NCI-H460 (cell line): ENCODE measurements at places on chromosomes 16 and 17. TPM values are rescaled to one million over a fixed set of nuclear protein-coding genes. Genes with fewer than 3 reads are reported as not detected.

Gene STX1B
- 0.10 and 0.46 TPM in 2 replicates for total RNA-seq

Gene CCL17
- not detected in 2 replicates for total RNA-seq

Gene MYL4
- not detected in 2 replicates for total RNA-seq

Gene NUP88
- total RNA-seq: 219 and 243 TPM in 2 replicates

Gene MPV17L
- 2.8 and 3.7 TPM in 2 replicates for total RNA-seq

Gene KRTAP4-11
- not detected in 2 replicates for total RNA-seq

Gene SRSF2
- total RNA-seq: 211 and 218 TPM in 2 replicates

Gene CAMKK1
- 11.9 and 12.8 TPM in 2 replicates for total RNA-seq

Gene KRTAP9-8
- total RNA-seq: not detected in 2 replicates

Gene PLEKHG4
- total RNA-seq: 7.1 and 9.1 TPM in 2 replicates

Gene TLCD2
- total RNA-seq: 0.98 and 1.6 TPM in 2 replicates

- no peak for DNase-seq
Observed at GRCh38 chr17:79750650-79751545, 20.2 kb downstream of the ENPP7 start.

- DNase-seq: no peak
Observed at GRCh38 chr17:60618854-60619526, 19.0 kb downstream of the PPM1D start.

DNA sequence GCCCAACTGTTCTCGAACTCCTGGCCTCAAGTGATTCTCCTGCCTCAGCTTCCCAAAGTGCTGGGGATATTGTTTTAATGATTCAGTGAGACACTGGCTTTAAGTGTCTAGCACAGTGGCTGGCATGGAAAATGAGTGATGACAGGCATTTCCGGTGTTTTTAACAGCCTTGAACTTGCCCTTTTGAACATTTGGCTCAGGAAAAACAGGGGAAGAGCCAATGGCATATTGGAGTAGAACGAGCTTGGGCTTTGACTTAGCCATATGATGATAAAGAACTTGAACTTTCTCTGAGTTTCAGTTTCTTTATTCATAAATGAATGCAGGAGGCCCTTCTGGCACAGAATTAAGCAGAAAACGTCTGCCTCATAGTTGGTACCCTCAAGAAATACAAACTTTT is 145.0 kb upstream of the HS3ST4 start:
- no peak for DNase-seq

DNA sequence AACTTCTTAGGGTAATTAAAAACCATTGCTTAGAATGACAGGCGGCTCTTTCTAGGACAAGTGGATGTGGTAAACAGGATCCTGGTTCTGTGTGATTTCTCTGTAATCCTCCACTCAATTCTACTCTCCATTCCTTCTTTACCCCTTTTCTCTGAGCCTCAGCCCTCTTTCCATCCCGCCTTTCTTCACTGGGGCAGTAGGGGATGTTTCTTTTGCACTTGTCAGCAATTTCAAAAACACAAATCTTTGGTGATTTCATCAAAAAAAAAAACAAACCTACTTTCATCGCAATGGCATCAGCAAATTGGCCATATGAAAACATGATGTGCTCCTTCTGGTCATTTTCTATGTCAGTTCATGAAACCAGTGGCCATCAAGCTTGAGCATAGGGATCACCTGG is 104.6 kb downstream of the CDK5R1 start:
- no peak for DNase-seq

DNA sequence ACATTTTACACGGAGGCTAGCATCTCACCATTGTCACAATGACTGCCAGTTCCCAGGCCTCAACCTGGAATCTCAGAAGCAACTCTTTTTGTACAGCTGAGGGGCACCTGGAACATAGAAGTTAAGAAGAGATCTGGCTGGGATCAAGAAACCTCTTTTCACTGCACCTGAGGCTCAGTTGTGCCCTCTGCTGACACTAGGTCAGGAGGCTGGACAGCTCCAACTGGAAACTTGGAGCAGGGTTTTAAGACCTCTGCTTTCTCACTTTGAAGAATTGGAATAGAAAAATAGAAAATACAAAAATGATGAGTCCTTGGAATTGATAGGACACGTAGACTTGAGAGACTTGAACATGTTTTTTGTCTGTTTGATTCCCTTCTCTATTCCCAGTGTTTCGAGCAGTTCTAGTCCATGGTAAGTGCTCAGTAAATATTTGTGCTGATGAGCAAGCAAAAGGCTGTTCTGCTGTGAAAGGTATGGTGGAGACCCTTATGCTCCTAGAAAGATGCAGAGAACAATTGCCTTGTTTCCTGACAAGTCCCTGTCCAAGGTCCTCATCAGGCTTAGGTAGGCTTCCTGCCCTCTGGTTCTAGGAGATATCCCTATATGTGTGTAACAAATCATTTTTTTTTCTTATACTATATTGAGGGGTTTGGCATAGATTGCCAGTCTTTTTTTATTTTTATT is 13.6 kb upstream of the PPM1D start:
- DNase-seq: no peak

- no peak for DNase-seq
Observed at GRCh38 chr16:52581530-52581929, 34.6 kb upstream of the TOX3 start.

DNA sequence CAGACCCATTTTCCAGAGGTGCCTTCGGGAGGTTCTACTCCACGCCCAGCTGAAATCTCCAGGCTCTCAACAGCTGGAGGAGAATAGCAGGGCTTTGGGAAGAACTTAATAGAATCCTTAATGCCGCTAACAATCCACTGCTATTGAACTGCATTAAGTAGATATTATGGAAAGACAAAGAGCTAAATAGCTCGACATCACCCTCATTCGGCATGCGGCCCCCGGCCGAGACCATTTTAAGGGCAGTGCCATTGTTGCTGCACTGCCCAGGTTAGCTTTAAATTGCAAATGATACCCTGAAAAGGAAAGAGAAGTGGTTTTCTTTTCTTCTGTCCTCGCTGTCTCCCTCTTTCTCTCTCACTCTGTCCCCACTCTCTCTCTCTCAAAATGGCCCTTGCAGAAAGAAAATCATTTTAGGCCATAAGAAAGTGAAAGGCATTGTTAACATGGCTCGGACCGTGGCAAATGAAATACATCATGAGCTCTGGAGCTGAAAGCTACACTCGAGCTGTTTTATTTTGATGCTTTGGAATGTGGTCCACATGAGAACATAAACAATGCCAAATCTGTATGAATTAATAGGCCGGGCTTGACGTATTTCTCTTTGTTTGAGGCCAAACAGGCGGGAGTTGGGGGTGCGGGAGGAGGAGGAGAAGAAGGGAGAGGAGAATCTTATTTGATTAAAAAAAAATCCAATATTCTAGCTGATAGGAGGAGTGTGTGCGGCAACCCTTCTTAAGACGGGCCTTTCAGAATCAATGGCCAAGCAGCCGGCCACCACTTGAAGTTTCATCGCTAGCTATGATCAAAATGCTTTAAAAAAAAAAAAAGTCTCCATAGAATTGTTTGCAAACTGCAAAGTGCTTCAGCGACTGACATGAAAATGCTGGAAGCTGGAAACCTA is 298.8 kb upstream of the IRX3 start:
- DNase-seq: no peak

- DNase-seq: no peak
Observed at GRCh38 chr16:12583237-12583897, 220.3 kb downstream of the CPPED1 start.

- no peak for DNase-seq
Observed at GRCh38 chr17:78438271-78438691, 59.8 kb downstream of the PGS1 start.

GRCh38 chr16:68736561-68736960 is 531 bp upstream of the CDH1 start:
- DNase-seq: no peak

GRCh38 chr16:86515413-86515776 is 5.1 kb downstream of the FOXF1 start:
- DNase-seq: no peak

DNA sequence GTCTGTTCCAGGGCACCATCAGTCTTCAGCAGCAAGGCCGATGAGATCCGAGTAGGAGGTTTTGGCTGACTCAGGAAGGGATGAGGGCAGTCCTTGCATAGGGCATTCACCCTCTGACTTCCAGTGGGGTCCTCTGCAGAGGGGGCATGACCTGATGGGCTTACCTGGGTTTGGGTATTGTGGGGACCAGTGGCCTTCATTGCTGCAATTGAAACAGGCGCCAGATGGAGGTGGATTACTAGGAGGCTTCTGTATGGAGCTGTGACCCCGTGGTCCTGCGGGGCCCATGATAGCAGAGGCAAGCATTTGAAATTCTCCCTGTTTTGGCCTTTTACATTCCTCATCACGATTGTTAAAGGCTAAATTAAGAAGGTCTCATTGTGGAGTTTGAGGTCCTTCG is 2448.7 kb downstream of the TP53TG3F start:
- no peak for DNase-seq

GRCh38 chr17:1275962-1276736 is 3.3 kb upstream of the TRARG1 start:
- DNase-seq: peak; percentile 61

- DNase-seq: no peak
Observed at GRCh38 chr16:67116388-67117311, 6.9 kb downstream of the PHAF1 start.

GRCh38 chr17:72387487-72387886 is 266.7 kb downstream of the SOX9 start:
- DNase-seq: peak; percentile 56

DNA sequence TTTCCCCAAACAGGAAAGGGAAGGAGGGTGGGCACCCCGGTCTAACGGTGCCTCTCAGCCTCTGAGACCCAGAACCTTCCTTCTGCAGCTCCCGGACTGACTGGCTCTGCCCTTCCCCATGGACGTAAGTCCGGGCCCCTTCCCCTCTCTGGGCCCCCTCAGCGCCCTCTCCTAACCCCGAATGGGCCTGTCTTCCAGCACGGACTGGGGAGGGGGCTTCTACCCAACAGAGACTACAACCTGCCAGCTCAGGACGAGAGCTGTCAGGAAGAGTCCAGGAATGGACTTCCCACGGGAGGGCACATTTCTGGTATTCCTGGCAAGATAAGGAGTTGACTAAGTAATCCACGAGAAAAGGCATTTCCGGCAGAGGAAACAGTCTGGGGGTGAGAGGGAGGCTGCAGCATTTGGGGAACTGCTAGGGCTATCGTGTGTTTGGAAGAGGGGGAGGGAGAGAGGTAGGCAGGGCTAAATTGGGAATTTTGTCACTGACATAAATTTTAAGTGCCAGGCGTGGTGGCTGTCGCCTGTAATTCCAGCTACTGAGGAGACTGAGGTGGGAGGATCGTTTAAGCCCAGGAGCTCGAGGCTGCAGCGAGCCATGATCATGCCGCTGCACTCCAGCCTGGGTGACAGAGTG is 12.1 kb upstream of the ALDOA start:
- DNase-seq: no peak

DNA sequence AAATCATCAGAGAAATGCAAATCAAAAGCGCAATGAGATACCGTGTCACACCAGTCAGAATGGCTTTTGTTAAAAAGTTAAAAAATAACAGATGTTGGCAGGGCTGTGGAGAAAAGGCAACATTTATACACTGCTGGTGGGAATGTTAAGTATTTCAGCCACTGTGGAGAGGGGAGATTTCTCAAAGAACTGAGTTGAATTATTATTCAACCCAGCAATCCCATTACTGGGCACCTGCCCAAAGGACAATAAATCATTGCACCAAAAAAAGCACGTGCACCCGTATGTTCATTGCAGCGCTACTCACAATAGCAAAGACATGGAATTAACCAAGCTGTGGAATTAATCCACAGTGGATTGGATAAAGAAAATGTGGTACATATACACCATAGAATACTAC is 204.7 kb downstream of the HS3ST4 start:
- no peak for DNase-seq

DNA sequence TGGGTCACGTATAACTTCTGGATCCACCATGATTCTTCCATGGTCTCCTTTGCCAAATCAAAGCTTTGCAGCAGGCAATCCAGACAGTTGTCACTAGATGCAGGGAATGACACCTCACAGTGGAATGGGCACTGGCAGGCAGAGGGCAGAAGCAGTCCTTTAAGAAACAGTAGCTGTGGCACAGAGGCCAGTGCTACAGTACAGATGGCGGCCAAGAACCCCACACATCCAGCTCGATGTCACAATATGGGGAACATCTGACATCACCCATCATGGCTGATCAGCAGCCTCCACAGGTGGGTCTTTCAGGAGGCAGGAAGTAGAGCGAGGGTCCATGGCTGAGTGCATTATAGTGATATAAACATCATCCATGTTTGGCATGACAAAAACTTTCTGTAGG is 18.8 kb upstream of the ERN1 start:
- no peak for DNase-seq

DNA sequence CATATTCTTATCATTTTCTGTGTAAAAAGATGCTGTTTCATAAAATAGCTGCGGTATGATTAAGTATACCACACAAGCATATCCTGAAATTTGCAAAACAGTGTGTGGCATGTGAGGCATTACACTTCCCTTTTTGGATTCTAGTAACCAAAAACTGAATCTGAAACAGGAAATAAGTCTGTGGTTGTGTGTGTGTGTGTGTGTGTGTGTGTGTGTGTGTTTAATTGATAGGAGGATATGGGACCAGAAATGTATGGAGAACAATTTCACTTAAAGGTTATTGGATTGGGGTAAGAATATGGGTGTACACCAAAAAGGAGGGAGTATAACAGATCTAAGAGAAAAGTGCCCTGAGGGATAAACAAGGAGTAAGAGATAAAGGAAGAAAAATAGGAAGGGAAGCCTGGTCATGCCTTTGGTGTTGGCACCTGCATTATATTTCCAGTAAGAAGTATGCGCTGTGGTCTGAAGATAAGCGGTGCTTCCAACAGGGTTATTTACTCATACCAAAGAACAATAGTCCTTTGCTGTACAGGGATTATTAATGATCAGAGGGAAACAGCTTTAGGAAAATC is 4.0 kb downstream of the LYRM1 start:
- no peak for DNase-seq

GRCh38 chr17:75917141-75917916 is 12.6 kb upstream of the MRPL38 start:
- DNase-seq: no peak

GRCh38 chr16:3792472-3793012 is 75.2 kb upstream of the TRAP1 start:
- DNase-seq: no peak

DNA sequence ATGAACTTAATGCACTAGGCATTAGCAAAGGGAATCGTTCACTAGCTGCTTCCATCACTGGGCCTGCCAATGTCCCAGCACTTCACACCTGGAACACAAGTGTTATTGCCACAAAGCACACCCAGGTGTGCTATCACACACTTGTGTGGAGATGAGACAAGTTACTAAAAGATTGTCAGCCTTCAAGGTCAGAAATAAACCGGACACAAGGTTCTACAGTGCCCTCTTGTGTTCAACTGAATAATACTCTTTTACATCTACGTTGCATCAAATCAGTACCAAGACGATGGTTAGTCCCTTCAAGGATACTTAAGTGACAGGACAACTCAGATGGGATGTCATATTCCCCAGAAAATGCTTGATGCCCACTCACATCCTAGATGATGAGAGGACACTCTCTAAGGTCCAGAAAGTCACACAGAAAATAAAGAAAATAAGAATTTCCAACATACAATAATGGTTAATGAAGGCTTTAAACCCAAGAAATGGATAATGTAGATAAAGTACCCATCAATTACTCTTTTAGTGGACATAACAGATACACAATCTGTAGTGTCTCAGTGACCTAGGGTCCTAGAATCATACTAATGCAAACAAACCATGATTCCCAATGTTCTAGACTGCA is 16.4 kb upstream of the GLG1 start:
- peak; percentile 55 for DNase-seq
